ENCODE measurements at places on chromosomes 5 and 9. TPM values are rescaled to one million over a fixed set of nuclear protein-coding genes. Genes with fewer than 3 reads are reported as not detected.

- DNase-seq, result no peak
Measured at GRCh38 chr9:110877374-110877773, 160.9 kb downstream of the LPAR1 start.

DNA sequence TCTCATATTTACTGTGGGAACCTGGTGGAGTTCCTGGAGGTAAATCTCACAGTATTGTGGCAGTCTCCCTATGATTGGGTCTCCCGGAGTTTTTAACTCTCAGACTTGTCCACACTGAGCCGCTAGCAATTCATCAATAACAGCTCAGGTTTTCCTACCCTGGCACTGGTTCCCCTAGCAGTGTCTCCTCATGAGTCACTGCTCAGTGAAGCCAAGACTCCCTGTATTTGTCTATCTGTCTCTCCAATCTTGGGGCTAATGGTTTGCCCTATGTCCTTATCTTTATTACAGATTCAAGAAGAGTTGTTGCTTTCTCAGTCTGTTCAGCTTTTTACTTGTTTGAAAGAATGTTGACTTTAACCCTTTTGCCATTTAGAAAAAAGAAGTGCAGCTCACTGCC is 176.7 kb upstream of the FGF10 start:
- no peak for DNase-seq

SNCAIP gene
- total RNA-seq, result 4.2 TPM

DNA sequence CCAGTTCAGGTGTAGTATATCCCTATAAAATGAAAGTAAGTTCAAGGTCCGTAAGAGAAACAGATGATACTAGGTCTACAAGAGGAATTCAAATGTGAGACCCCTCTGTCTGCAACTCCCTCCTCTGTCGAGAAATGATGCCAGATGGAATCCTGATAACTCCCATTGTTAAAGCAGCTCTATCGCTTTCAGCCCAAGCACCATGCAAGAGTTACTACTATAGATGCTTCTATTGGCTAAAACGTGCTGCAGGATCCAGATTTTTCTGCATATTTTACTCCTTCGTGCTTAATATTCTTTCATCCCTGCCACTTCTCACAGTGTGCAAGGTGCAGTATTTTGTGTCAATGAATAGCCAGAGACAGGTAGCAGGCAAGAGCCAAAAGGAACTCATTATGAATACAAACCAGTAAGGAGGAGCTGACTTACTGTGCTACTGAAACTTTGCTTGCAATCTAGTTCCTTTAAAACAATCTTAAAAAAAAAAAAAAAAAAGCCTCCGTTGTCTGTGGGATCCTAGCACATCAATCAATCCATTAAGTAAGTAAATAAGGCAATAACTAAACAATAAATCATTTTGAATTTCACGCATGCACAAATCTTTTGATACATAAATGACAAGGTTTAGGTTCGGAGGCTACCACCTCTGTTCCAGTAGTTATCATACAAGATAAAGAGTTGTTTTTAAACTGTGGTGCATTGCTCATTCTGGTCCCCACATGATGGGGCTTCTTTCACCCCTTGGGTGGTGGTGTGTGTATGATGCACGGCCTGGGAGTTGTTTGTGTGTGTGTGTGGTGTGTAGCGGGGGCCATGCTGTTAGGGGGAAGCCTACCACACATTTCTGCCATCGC is 151.1 kb upstream of the MPDZ start:
- no peak for DNase-seq

FAF2 gene
- 47.6 TPM for total RNA-seq

GRCh38 chr9:136907011-136907914 is 20.9 kb downstream of the TRAF2 start:
- no peak for DNase-seq

- DNase-seq, result no peak
Measured at GRCh38 chr9:115126404-115126803, 8.4 kb upstream of the TNC start.

GRCh38 chr5:140220032-140220697 is 45.2 kb downstream of the CYSTM1 start:
- DNase-seq, result no peak

LRRC19 gene
- not detected for total RNA-seq

DNA sequence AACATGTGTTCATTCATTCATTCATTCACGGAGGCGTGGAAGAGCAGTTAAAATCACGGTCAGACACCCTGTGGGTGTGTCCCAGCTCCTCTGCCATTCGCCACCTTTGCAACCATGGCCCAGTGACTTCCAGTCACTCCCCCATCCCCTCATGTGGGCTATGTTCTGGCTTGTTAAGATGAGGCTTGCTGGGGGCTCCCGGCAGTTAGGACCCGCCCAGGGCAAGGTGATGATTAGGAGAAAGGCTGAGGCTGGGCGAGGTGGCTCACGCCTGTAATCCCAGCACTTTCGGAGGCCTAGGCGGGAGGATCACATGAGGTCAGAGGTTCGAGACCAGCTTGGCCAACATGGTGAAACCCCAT is 24.9 kb upstream of the PTGES start:
- no peak for DNase-seq

GRCh38 chr9:114467226-114467750 is 38.0 kb downstream of the WHRN start:
- no peak for DNase-seq

SLC27A6 gene
- 0.26 TPM for total RNA-seq

DNA sequence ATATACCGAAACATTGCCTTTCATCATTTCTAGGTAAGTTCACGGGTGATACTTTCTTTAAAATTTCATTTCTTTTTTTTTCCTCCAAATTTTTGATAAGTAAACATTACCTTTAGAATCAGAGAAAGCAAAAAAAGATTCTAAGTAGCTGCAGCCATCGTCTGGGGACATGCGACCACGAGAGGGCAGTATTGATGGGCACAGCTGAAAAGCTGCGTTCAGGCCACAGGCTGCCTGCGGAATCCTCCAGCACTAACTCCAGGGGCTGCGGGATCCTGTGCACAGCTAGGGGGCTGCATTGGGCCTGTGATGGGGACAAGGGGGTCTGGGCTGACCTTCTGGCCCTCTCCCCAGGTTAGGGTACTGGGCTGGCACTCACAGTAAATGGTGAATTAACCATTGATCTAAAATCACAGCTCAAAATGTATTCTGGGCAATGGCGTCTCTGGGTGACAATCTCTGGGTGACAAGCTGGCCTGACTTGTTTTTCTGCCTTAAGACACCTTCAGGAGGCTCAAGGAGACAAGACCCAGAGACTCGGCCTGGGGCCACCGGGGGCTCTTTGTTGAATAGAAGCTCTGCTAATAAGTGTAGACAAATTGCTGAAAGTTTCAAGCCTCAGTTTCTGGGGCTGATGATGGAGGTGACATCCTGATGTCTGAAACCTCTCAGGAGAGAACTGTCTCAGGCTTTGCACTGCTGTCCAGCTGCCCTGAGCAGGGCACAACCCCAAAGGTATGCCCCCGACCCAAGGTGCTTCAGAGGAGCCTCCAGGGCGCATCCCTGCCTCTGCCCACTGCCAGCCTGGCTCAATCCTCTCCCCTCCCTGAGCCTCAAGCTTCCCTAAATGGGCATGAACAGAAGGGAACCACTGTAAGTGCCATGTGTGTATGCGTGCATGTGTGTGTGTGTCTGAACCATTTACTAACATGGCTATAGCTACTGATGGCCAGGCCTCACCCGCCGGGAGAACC is 44.3 kb upstream of the SARDH start:
- DNase-seq, result peak; percentile 92

- no peak for DNase-seq
Measured at GRCh38 chr9:97140566-97140965, 101.6 kb upstream of the CTSV start.

GRCh38 chr9:38289236-38289865 is 103.2 kb upstream of the ALDH1B1 start:
- peak; percentile 65 for DNase-seq

TLE1 gene
- 60.6 TPM for total RNA-seq

GRCh38 chr9:38393128-38393796 is 760 bp downstream of the ALDH1B1 start:
- no peak for DNase-seq

LCN15 gene
- total RNA-seq, result not detected

DNA sequence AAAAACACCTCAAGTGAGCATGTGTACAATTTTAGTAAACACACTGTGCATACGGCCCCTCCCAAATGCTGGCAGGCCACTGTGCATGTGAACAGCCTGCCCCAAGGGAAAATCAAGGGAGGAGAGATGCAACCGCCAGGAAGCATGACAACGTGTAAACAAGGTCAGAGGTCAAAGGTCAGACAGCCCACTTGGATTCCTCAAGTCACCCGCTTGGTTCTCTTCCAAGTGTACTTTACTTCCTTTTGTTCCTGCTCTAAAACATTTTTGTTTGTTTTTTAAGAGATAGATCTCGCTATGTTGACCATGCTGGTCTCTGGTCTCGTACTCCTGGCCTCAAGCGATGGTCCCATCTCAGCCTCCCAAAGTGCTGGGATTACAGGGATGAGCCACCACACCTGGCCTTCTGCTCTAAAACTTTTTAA is 126.7 kb upstream of the SHB start:
- DNase-seq, result no peak

GRCh38 chr9:120875643-120875953 is 1.4 kb downstream of the PHF19 start:
- no peak for DNase-seq

DNA sequence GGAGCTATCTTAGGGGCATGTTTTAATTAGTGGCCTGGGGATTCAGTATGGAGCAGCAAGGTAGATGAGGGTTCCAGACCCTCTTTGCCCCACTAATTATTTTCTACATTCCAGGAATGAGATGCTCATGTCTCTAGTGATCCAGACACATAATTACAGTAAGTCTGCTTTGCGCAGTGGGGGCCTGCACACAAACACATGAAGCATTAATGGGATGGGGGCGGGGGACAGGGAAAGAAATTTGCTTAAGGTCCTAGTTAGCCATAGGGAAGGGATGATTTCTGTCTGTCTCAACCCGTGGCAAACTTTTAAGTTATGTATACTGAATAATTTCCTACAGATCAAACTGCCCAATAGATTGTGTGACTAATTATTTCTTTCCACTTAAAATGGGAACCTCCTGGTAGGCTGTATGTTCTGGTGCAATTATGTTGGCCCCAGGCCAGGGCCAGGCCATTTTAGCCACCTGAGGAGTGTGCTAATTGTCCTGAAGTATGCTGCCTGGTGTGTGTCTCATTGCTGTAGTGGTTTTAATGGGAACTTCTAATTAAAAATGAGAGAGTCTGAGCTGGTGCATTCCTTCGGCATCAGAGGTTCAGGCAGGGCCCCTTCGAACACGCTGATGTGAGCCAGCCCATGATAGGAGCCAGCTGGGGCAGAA is 134.4 kb downstream of the PTTG1 start:
- DNase-seq, result no peak

DNA sequence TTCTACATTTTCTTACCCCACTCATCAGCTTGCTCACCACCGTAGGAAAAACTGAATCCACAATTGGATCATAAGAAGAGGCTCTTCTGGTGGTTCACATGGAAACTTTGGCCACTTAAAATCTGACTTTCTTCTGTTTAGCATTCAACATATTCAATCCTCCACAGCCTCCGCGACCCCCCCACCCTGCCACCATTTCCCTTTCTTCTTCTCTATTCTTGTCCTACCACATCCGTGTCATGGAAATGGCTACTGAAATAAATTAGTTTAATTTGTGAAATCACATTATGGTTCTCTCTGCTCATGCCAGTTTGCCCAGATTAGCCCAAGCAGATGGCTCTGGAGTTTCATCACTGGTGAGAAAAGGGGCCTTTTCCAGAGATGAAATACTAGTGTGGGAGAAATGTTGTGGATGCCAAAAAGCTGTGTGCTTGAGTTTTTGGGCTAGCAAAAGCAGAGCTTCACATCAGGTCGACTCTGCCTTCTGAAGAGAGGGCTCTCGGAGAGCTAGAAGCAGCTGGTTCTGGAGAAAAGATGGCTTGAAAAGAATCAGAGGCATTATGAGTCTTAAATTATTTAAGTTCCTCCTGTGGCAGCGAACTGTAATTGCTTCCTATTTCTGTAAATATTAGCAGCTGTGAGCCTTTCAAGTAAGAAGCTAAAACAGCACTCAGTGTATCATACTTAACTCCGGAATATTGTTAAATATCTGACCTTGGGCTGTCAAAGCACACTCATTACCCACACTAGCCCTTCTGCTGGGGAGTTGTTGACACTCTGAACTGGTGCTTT is 107.1 kb downstream of the MAT2B start:
- DNase-seq, result no peak

GRCh38 chr9:112020680-112021596 is 124.3 kb downstream of the UGCG start:
- no peak for DNase-seq

DNA sequence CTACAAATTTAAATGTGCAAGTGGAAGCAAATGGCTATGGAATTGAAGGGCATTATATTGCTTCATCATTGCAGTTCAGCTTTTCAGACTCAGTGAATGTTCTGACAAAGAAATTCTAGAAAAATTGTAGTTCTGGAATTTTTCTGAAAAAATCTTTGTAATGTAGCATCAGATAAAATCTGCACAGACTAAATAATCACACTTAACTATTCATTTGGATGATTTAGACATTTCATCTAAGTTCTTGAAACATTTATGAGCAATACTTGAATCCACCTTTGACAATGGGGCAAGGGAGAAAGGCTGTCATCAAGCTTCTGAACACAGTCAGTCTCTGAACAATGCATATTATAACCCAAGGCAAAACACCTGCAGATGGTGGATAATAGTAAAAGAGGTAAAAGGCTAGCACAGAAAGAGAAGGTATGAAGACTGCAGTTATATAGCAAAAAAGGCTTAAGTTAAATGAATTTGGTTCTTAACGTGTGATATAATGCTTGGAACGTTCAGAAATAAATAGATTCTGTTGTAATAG is 1352.0 kb upstream of the NUDT12 start:
- no peak for DNase-seq

GFI1B gene
- not detected for total RNA-seq

All from osteocyte (in vitro differentiated cells).